ENCODE measurements at places on chromosomes 6 and 20.

GRCh38 chr20:56322681-56323080, 36.1 kb upstream of the FAM210B start:
- no peak for DNase-seq

DNA sequence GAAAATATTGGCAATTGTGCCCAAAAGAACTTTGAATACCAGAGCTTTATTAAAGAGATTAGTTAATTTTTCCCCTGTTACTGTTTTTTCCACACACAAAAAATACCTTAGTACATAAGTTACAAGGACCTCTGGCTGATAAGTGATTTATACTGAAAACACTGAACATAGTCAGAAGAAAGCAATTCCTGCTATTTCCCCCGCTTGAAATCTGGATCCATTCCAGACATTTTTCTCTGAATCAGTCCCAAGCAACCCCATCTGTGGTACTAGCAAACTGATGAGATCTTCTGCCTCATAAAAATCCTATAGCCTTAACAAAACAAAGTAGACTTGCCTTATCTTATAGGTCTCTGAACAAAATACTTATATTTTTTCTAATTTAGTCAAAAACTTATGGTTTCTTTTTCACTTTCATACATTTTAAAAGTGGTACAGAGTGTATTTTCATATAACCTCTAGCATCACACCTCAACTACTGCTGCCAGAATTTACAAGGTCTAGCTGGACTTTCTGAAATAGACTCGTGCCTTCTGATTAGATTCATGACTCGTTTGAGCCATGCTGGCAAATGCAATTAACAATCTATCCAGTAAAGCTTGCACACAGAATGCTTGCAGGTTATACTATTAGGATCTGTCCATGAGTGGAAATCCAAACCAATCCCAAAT, 111.9 kb downstream of the TBX18 start:
- DNase-seq = no peak

- DNase-seq = no peak
Observed at GRCh38 chr6:13548500-13549210, 25.7 kb upstream of the SIRT5 start.

DNA sequence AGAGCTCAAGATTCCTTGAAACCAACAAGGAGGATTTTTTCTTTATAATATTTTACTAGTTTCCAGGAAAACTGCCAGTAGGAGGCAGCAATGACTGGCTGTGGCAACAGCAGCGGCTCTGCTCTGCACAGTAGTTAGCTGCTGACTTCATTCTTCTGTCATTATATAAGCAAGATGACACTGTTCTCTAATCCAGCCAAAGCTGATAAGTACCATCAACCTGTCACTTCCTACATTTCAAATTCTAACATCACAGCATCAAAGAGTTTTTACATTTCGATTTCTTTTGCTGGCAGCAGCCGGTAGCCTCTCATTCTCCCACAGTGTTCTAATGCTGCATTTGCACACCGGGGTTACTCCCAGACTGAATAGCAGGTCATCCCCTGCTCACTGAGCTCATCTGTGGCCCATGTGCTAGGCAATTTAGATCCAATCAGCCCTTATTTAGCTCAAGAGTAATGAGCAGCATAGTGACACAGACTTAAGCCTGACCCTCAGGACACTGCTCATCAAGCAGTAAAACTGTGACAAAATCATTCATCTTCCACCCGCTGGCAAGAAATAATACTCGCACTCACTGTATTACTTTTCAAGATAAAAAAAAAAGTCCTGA, 67.8 kb downstream of the MMS22L start:
- no peak for DNase-seq

DNA sequence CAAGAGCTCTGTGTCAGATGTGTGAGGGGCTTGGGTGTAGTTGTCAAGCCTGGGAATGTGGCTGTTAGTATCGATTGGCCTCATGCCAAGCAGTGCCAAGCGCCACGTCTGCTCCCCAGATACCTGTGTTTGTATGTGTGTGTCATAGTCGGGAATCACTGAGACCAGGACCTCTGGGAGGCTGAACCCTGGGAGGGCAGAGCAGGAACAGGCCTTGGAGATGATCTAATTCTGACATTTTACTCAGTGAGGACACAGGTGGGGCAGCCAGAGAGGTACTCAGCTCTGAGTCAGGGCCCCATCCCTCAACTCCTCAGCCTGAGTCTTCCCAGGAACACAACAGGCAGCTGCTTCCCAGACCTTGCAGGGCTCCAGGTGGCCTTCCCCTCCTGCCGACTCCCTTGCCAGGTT, 51.2 kb upstream of the FANCE start:
- DNase-seq = no peak

Data from bone marrow (tissue), 2 donors.